Osteoblast (primary cell): ENCODE measurements at places on chromosomes 6 and 20. TPM values are rescaled to one million over a fixed set of nuclear protein-coding genes. Genes with fewer than 3 reads are reported as not detected.

SLC22A3 gene
- total RNA-seq, result 18.9 and 22.1 TPM in 2 replicates

DNA sequence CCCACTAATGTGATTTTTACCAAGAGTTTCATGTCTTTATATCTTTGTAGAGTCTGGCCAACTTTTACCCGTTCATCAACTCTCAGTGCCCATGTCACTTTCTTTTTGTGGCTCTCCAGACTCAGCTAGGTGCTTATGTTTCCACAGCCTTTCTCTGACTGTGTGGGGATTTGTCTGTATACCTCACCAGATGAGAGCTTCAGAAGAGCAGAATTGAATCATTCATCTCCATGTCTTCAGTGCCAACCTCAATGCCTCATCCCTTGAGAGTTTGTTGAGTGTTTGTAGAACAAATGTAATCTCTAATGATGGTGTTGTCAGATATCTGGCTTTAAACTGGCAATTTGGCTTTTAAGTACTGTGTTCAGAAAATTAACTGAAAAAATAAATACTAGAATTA, 16.8 kb upstream of the CCN2 start:
- no peak overlapping the region for H3K27ac ChIP-seq
- DNase-seq, result no peak
- no peaks in the 10 kb centered on the region for H3K36me3 ChIP-seq
- H3K4me3 ChIP-seq, result no peak overlapping the region
- H3K4me1 ChIP-seq, result no peaks in the 10 kb centered on the region
- H3K27me3 ChIP-seq, result no peaks in the 10 kb centered on the region

GRCh38 chr20:3993109-3993508, 22.2 kb downstream of the RNF24 start:
- no peak for DNase-seq
- no peaks in the 10 kb centered on the region for H3K27me3 ChIP-seq
- peaks cover 33% of the 10 kb centered on the region for H3K4me1 ChIP-seq
- no peak overlapping the region for H3K27ac ChIP-seq

DNA sequence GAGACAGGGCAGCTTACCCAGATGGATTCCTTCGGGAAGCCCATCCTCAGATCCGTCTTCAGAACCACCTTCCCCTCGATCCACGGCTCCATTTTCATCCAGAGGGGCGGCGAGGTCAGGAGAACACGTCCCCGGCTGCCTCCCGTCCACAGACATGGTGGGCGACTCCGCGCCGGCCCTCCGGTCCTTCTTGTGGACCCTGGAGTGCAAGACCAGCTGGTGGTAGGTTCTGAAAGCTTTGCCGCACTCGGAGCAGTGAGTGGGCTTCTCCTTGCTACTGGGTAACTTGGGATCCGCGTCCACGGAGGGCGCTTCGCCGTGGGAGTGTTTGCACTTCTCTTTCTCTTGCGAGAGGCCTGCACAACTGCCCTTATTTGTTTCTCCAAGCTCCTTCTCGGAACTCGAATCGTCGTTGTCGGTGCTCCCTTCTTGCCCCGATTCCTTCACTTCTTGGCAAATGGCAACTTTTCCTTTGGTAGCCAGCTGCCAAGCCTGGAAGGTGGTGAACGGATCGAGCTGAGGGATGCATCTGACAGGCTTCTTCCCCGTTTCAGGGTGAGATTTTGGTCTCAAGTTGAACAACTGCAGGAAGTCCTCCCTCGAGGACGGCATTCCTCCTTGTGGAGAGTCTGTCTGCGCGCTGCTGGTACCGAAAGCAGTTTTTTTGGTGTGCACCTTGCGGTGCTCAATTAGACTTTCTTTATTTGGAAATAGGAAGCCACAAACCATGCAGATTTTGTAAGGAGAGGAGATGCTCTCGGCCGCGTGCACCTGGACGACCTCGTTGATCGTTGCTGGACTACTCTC, 12.0 kb downstream of the ZNF217 start:
- DNase-seq, result no peak
- peaks cover 42% of the 10 kb centered on the region for H3K4me1 ChIP-seq
- peak overlapping the region; percentile 96 for H3K27ac ChIP-seq
- H3K4me3 ChIP-seq, result no peak overlapping the region
- H3K36me3 ChIP-seq, result peaks cover 51% of the 10 kb centered on the region
- no peaks in the 10 kb centered on the region for H3K27me3 ChIP-seq

DNA sequence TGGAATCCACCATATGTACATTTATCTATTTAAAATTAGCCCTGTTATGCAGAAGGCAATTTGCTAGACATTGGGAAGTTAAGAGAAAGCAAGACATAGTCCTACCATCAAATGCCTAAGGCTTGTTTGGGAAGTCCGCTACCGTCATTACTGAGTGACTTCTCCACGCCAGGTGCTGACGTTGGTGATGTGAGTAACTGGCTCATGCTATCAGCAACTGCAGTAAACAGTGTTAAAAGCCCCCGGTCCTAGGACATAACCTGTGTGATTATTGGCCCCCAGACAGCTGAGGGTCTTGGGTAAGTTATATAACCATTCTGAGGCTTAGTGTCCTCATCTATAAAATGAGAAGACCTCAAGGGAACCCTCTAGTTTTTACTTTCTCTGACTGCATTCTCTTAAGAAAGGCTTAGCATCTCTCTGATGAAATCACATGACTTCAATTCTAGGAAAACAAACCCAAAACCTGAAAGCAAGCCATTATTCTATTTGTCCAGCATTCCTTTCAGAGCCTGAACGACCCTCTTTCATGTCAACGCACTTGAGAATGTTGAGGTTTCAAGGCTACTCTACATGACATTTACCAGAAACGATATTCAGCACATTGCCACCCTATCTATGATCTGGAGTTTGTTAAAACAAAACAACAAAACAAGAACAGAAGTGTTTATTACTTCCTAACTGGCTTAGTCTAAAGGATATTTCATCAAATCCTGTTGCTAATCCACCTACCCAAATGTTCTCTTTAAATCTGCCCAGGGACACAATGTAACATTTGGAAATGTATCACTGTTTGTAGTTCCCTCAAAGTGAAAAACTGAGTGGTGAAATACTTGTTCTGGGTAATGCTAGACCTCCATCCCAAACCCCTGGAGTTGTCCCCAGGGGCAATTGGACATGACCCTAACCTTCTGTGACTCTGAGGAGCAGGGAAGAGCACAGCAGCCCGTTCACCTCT, 133.8 kb downstream of the BTBD3 start:
- H3K4me3 ChIP-seq, result no peak overlapping the region
- no peak overlapping the region for H3K27ac ChIP-seq
- no peaks in the 10 kb centered on the region for H3K36me3 ChIP-seq
- no peaks in the 10 kb centered on the region for H3K27me3 ChIP-seq
- DNase-seq, result no peak
- H3K4me1 ChIP-seq, result no peaks in the 10 kb centered on the region

GRCh38 chr20:57308451-57309271, 20.9 kb upstream of the SPO11 start:
- H3K27ac ChIP-seq, result no peak overlapping the region
- H3K4me1 ChIP-seq, result no peaks in the 10 kb centered on the region
- H3K36me3 ChIP-seq, result no peaks in the 10 kb centered on the region
- no peaks in the 10 kb centered on the region for H3K27me3 ChIP-seq
